ENCODE measurements at places on chromosomes 3 and 15. TPM values are rescaled to one million over a fixed set of nuclear protein-coding genes. Genes with fewer than 3 reads are reported as not detected.

CCDC191 gene
- total RNA-seq: 3.4 TPM

U2SURP gene
- total RNA-seq: 33.8 TPM

CHRNA7 gene
- total RNA-seq: 5.5 TPM

GRCh38 chr3:43894176-43895049, 203.7 kb downstream of the ABHD5 start:
- DNase-seq: peak; percentile 22

- DNase-seq: no peak
Observed at GRCh38 chr15:96046620-96047240, 283.8 kb upstream of the NR2F2 start.
